Activated CD4-positive, alpha-beta T cell treated with anti-CD3 and anti-CD28 coated beads, Interleukin-2, amount 50 U/mL, for 16 hours (primary cell): ENCODE measurements at places on chromosomes 6 and 20.

GRCh38 chr6:3284436-3284876 lies 25.7 kb downstream of the PSMG4 start:
- no peak for DNase-seq

DNA sequence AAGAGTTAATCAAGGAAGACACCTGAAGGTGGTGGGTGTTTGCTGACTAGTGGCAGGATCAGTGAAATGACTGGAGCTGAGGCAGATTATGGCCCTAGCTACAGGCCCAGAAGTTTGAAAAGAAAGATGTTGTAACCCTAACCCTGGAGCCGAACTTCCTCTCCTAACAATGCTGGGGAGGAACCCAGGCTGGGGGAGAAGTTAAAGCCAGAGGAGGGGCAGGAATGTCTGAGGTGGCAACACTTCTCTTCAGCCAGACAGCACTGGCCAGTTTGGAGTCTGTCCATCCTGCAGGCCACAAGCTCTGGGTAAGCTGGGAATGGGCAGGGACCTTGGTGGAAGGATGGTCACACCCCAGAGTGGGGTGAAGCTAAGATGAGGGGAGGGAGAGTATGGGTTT lies at the start of gene LST1:
Gene LST1 (plus strand): TSS at position 270 of the 400 bp plus-strand sequence. CDS start 1,023 bp downstream, outside the sequence.
- DNase-seq, result no peak

- no peak for DNase-seq
Measured at GRCh38 chr6:40997234-40997957, 41.6 kb downstream of the UNC5CL start.

GRCh38 chr6:41467627-41468404 lies 78.4 kb upstream of the FOXP4 start:
- DNase-seq, result no peak

- DNase-seq, result no peak
Measured at GRCh38 chr6:37204014-37204751, 34.2 kb downstream of the PIM1 start.

DNA sequence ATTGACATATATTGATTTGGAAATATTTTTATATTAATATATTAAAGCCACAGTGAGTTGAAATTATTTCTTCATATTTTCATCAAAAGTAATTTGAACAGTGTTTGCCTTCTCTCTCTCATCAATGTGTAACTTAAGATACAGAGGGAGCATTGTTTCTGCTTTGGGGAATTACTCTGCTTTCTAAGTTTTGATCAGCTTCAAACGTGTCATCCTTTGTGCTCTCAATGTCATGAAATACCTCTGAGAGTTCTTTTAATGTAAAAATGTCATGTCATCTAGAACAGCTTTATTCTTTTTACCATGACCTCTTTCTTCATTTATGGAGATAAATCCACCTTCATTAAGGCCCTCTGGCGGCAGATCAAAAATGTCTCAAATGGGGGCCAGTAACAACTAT lies 259.4 kb upstream of the STXBP5 start:
- no peak for DNase-seq

- DNase-seq, result no peak
Measured at GRCh38 chr20:40009542-40009941, 679.5 kb downstream of the MAFB start.

- no peak for DNase-seq
Measured at GRCh38 chr20:58552366-58552934, 37.3 kb upstream of the APCDD1L start.

DNA sequence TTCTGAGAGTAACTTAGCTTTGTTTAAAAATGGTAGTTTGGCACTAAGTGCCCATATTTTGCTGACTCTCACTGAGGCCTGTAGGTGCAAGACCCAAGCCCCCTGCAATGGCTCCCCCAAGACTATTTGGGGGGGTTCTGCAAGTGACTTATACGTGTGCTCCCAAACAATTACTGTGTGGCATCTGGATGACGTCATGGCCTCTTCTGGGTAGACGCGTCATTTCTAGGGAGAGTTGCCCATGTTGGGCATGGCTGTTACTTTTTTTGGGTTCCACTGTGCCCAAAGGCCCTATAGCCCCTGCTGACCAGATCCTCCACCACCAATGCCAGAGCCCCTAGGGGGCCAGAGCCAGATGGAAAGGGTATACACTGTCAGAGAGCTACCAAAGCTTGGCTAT lies 110.3 kb upstream of the MYLIP start:
- no peak for DNase-seq

DNA sequence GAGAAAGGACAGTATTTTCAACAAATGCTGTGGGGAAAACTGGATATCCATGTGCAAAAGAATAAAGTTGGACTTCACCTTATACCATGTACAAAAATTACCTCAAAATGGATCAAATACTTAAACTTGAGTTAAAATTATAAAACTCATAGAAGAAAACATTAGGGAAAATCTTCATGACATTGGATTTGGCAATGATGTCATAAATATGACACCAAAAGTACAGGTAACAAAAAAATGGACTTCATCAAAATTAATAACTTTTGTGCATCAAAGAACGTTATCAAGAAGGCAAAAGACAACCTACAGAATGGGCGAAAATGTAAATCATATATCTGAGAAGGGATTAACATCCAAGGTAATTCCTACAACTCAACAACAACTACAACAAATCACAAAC lies 355.3 kb upstream of the SOX4 start:
- DNase-seq, result no peak

DNA sequence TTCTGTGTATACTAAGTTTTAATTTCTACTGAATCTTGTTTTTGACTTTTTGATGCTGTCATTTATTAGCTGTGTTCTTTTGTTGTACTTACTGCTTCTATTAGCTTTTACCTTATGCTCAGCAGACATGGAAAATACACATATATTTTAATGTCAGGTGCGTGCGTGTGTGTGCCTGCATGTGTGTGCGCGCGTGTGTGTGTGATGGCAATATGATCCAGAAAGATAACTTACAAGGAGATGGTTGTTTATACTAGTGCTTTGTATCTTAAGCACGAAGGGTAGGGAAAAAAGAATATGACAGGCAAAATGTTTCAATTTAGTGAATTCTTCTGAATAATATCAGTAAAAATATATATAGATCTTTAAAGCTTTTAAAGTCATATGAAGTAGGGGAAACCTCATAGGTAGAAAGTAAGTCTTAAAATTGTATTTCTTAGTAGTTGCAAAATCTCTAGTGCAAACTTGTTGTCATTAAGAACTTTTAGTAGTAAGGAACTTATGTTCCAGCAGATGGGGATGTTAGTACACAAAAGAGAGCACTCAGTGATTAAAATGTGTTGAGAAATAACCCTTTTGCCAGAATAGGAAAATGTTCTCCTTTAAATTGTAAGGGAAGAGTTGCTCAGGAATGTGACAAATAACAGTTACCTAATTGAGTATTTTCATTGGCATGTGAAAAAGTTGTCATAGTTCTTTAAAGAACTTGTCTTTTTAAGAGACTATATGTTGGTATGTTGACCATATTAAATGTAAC lies 13.2 kb downstream of the QKI start:
- DNase-seq, result no peak

DNA sequence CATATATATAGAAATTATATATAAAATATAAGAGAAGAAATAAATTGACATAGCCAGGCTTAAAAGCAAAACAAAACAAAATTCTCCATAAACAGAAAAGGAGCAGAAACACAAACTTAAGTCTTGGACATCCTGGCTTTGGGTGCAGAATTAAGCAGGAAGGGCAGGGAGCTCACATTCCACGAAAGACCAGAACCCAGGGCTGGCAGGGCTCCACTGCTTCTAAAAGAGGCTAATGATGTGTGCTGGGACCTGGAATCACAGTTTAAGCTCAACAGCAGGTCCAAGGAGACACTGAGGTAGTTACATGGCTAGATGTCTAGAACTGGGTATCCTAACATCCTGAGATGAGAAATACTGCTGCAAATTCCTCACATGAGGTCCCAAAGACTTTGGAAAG lies 210.3 kb downstream of the WDR27 start:
- no peak for DNase-seq

DNA sequence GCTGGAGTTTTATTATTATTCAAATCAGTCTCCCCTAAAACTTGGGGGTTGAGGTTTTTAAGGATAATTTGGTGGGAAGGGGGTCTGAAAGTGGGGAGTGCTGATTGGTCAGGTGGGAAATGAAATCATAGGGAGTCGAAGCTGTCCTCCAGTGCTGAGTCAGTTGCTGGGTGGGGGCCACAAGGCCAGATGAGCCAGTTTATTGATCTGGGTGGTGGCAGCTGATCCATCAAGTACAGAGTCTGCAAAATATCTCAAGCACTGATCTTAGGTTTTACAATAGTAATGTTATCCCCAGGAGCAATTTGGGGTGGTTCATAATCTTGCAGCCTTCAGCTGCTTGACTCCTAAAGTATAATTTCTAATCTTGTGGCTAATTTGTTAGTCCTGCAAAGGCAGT lies 146.0 kb upstream of the SPACA1 start:
- no peak for DNase-seq

DNA sequence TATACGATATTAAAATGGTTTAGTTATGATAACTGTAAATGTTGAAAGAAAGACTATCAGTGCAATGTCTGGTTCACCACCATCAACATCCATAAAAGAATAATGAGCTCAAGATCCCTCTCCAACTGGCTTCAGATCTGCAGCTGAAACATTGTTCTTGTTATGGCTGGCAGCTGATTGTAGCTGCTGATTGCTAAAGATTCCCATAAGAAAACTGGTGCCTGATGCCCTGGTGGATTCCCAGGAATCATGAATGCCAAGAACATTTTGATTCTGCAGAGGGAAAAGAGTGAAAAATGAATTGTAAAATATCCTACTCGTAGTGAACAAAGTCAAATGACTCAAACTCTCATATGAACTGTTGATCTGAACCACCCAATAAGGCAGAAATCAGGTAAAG lies 1160.2 kb downstream of the EPHA7 start:
- DNase-seq, result no peak

GRCh38 chr6:802701-803100 lies 109.8 kb upstream of the EXOC2 start:
- no peak for DNase-seq

DNA sequence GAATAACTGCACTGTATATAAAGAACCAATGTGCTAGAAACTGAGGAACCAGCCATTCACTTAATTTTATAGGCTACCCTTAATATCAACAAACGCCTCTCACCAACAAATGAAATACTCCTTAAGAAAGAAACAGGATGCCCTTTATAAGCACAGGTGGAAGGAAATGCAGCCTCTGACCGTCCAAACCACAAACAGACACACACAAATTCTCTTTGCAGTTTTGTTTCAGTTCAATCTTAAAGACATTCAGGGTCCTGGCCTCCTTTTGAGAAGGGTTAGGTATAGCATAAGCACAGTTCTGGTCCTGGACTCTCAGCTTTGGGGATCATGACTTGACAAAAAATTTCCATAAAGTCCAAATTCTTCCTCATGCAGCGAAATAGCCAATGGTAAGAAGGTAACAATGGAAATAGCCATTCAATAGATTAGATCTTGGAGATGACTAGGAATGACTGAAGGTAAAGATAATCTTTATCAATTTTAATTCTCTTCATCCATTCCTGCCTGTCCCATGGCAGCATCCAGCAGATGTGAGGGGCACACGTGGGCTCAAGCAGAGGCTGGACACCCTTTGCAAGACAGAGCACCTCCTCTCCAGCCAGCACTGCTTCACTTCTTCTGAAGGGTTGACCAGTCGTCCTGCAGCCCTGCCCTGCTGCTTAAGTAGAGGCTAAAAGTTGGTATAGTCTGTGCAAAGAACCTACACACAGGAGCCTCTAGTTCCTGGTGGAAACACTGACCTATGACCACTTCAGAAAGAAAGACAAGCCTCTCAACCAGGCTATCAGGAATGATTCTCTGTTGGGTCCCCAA lies 123.9 kb downstream of the CD83 start:
- no peak for DNase-seq

DNA sequence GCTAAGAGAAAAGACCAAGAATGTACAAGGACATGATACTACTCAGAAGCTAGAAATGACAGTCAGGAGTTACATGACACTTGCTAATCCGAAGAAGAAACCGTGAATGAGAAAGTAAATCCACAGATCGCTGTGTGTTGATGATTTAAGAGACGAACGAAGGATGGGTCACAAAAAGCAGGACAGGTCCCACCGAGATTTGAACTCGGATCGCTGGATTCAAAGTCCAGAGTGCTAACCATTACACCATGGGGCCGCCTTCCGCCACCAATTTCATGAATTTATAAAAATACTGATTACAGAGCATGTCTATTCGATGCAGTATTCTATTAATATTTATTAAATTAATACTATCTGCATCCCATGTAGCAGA lies 54.0 kb upstream of the BTN3A2 start:
- DNase-seq, result peak; percentile 86

GRCh38 chr6:158002951-158003853 lies 21.5 kb downstream of the SYNJ2 start:
- DNase-seq, result peak; percentile 30
